GM12891 (cell line): ENCODE measurements at places on chromosomes 2 and 18.

- no peak for DNase-seq
These were observed 3.5 kb downstream of the CAPN10 start for GRCh38 chr2:240589850-240590525.

DNA sequence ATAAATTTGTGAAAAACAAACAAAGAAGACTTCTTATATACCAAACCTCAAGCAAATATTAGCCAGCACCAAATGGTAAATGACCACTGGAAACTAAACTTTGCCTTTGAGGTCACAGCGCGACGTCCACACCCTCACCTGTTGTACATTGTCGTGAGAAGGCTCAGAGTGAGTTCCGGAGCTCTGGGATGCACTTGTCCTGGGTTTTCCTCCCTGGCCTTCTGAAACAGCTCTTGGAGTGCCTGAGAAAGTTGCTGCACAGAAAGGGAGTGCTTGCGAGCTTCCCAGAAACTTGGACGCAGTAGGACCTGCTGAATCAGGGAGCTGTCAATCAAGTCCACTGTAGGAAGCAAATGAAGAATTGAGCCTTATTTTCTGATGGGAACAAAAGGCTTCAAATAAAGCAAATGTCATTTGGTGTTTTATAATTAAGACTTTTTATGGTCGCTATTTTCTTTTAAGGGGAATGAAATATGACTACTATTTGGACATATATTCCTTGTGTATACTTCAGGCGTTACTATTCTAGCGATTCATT is 11.0 kb downstream of the DYTN start:
- no peak for DNase-seq

DNA sequence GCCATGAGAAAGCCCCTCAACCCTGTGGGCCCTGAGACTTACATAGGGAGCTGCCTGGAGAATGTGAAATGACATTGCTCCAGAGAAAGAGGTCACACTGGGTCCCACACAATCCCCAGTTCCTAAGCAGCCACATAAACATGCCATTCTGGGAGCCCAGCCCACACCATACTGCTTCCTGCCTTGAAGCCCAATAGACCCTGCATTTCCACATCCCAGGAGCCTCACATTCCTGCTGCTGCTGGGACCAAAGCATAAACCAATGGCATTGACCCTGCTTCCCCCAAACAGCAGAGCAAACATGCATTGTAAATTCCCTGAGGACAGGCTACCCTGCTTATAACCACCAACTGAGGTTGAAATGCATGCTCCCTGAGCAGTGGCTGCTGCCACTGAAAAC is 1117.6 kb upstream of the SLC39A10 start:
- no peak for DNase-seq

DNA sequence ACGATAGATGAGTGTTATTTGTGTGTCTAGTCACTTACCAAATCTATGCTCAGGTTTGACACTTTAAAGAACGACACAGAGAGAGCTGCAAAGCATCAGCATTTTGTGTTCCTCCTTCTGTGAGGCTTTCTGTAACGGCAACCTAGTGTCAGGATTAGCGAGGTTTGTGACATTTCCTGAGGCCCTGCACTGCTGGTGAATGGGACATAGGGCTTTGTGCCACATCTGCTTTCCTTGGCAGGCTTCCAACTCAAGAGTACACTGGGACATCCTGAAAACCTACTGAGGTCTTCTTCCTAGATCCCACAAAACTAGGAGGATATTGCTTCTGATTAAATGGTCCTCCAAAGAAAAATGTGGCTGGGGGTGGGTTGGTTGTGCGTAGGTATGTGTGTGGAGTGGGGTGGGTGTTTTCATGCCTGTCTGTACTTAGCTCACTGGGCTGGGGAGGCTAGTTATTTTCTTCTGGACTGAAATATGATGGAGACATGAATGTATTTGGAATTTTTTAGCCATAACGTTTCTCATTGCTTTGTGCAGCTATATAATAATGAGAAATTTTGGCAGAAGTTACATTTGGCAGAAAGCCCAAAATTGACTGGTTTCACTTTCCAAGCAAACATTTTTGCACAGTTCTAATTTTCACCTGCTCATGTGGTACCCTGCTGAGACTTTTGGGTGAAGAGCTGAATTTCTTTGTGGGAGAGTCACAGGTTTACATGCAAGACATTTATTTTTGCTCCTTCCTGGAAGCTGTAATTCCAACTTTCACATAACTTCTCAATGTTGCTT is 308.4 kb downstream of the XIRP2 start:
- no peak for DNase-seq

DNA sequence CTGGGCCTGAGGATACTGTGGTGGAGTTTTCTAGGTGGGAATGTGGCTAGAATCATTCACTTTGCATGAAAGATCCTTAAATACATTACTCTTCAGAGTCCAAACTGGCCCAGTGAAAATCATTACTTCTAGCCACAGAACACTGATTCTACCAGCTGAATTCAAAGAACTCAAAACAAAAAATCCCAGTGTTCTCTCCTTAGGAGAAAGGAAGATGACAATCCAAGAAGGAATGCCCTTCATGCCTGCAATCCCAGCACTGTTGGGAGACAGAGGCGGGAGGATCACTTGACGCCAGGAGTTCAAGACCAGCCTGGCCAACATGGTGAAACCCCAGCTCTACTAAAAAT is 35.2 kb downstream of the FAM228A start:
- no peak for DNase-seq

GRCh38 chr18:78986018-78986481 is 6.4 kb downstream of the SALL3 start:
- no peak for DNase-seq

- peak; percentile 66 for DNase-seq
These were observed 41.4 kb downstream of the STEAP3 start for GRCh38 chr2:119264781-119265692.

GRCh38 chr2:60510713-60511112 is 42.7 kb downstream of the BCL11A start:
- no peak for DNase-seq

DNA sequence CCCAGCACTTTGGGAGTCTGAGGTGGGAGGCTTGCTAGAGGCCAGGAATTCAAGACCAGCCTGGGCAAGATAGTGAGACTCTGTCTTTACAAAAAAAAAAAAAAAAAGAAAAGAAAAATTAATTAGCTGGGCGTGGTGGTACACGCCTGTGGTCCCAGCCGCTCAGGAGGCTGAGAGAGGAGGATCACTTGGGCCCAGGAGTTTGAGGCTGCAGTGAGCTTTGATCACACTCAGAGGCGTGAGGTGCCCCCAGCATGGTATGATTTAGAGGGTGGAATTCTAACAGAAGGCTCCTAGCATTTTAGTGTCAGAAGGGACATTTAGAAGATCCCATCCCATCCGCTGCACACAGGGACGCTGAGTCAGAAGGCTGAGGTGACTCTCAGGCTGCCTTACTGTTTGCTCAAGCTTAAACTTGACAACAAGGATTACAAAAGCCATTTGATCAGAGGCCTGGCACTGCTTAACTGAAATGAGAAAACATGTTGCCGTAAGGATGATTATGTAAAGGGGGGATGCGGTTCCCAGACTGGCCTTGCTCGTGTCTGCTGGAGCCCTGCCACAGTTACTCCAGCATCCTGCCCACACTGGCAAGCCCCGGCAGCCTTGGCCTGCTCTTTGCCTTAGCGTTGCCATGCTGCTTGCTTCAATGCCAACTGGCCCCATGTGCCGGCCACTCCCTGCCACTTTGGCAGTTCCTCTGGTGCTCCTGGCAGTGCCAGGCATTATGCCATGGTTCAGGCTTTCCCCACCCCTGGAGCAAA is 45.6 kb upstream of the SLC1A4 start:
- DNase-seq = no peak

GRCh38 chr2:167190053-167190452 is 301.8 kb downstream of the XIRP2 start:
- DNase-seq = no peak

- no peak for DNase-seq
These were observed 51.9 kb upstream of the ODC1 start for GRCh38 chr2:10499911-10500521.

DNA sequence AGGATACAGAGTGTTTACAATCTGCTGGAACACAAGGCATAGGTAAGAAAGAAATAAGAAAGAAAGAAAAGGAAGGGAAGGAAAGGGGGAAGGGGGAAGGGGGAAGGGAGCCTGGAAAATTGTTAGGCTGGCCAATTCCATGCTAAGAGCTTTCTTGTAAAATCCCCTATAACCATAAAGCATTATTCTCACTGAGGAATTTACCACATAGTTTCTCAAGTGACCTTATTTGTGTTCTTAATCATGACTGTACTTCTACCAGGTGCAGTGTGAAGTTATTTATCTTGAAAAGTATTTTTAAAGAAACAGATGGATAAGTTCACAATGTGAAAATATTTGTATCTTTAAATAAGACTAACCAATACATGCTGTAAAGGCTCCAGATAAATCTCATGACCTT is 39.2 kb upstream of the KIDINS220 start:
- no peak for DNase-seq

DNA sequence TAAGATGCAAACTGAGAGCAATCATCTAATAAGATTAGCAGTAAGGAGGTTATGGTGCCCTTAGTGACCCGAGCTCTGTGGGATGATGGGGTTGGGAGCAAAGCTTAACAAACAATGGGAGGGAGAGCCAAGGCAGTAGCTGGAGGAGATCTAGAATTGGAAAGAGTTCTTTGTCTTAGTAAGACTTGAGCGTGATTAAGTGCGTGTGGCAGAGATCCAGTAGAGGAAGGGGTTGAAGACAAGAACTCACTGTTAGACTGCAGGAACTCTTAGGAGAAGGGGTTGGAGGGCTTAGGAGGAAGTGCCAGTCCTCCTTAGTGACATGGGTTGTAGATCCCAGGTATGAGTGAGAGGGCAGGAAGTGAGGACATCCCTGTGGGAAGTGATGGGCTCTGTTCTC is 184.7 kb downstream of the GFPT1 start:
- DNase-seq = no peak

- no peak for DNase-seq
These were observed 4.2 kb upstream of the KLHL14 start for GRCh38 chr18:32777049-32777448.

GRCh38 chr18:3093624-3094337 is 80.8 kb upstream of the LPIN2 start:
- DNase-seq = no peak

DNA sequence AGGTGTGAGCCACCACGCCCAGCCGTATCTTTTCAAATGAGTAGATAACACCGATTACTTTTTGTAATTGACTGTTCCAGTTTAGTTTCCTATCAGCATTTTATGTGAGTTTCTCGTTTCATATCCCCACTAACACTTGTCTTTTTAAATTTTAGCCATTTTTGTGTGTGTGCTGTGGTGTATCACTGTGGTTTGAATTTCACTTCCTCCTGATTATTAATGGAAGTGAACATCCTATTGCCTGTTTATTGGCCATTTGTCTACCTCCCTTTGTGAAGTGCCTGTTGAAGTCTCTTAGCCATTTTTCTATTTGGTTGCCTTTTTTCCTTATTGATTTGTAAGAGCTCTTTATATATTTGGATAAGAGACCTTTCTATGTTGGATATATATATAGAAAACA is 91.7 kb upstream of the STON1 start:
- DNase-seq = no peak

- no peak for DNase-seq
These were observed 90.5 kb downstream of the INHBB start for GRCh38 chr2:120436460-120436739.

DNA sequence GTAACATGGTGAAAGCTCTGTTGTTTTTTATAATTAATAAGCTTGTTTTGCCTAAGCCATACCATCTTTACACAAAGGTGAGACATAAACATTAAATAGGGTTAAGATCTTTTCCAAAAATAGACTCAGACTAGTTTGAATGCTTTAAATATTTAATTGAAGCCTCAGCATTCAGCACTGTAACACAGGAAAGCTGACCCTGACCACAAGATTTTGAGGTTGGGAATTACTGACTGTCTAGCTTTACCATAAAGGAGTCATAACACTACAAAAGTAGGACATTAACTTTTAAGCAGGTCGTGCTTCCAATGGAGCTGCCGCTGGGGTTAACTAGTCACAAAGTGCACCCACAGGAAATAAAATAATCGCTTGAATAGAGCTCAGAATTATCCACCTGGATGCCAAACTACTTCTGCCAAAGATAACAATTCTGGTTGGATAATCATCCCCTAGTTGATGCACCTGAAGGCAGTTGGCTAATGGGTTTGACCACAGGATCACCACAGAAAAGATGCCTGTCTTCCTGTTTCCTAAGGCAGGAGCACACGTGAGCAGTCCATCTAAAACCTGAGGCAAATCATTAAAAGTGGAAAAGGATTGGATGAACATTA is 106.2 kb downstream of the COBLL1 start:
- DNase-seq = no peak

DNA sequence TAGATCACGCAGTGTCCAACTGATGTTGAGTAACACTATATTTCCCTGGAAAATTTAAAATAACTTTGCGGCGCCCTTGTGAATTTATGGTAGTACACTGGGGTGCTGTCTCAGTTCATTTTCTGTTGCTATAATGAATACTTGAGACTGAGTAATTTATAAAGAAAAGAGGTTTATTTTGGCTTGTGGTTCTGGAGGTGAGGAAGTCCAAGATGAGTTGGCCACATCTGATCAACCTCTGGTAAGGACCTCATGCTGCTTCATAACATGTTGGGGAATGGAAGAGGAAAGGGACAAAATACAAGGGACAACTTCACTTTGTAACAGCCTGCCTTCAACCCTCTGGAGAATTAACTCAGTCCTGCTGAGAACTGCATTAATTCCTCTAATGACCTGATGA is 36.4 kb downstream of the ACTR3 start:
- DNase-seq = no peak

DNA sequence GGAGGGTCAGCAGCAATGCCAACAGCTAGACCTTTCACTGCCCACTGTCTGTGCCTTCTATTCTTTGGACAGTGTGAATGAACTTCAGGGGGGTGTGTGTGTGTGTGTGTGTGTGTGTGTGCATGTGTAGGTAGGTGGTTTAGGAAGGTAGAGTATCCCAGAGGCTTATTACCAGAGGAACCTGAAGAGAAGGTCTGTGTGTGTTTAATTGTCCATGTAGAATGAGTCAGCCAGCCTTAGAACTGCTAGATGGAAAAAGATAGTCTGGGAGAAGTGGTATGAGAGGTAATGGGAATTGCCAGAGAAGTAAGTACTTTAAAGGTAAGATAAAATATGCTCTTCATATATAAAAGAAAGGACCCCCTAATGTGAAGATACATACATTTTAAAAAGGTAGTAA is 522.2 kb downstream of the PIK3C3 start:
- DNase-seq = no peak

- DNase-seq = peak; percentile 43
These were observed 10.4 kb upstream of the FAM228A start for GRCh38 chr2:24164416-24164973.

DNA sequence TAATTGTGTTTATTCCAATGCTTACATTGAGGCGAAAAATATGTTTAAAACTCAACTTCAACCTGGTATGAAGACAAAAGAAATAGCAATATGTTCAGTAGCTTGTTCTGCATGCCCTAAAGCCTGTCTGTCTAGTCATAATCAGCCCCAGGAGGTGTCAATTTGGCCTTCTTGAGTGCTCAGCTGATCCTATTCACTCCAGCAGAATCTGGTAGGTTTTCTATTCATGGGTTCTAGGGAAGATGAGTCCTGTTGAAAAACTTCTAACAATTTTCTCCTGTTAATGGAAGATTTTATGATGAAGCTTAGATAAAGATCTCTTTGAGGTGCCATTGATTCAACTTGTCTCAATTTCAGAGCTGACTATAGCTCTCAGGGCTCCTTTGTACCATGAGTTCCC is 402.0 kb upstream of the UBE2E3 start:
- no peak for DNase-seq
